ENCODE measurements at places on chromosomes 16 and 17. TPM values are rescaled to one million over a fixed set of nuclear protein-coding genes. Genes with fewer than 3 reads are reported as not detected.

OR4D1 gene
- polyA plus RNA-seq: not detected

SLC4A1 gene
- 7.9 TPM for polyA plus RNA-seq

ATAD5 gene
- 5.5 TPM for polyA plus RNA-seq

WWOX gene
- 42.3 TPM for polyA plus RNA-seq

SBK1 gene
- polyA plus RNA-seq: 17.5 TPM

DHRS11 gene
- 25.6 TPM for polyA plus RNA-seq

RNF157 gene
- 22.0 TPM for polyA plus RNA-seq

TBC1D3K gene
- not detected for polyA plus RNA-seq

TBC1D3H gene
- polyA plus RNA-seq: not detected

SMTNL2 gene
- polyA plus RNA-seq: 52.9 TPM

CTF1 gene
- polyA plus RNA-seq: 9.8 TPM

KRTAP1-5 gene
- not detected for polyA plus RNA-seq

SYCE1L gene
- 13.8 TPM for polyA plus RNA-seq

PRSS33 gene
- 0.46 TPM for polyA plus RNA-seq

ICAM2 gene
- polyA plus RNA-seq: 28.0 TPM

FLII gene
- 135 TPM for polyA plus RNA-seq

CDH11 gene
- polyA plus RNA-seq: 218 TPM

HS3ST3A1 gene
- 6.0 TPM for polyA plus RNA-seq

OR1F1 gene
- not detected for polyA plus RNA-seq

TAOK2 gene
- 56.3 TPM for polyA plus RNA-seq

CNTNAP1 gene
- 8.8 TPM for polyA plus RNA-seq

SLC12A3 gene
- 40.2 TPM for polyA plus RNA-seq

ACACA gene
- polyA plus RNA-seq: 50.1 TPM

CLEC19A gene
- polyA plus RNA-seq: 0.24 TPM

MPP3 gene
- polyA plus RNA-seq: 8.0 TPM

KRTAP9-4 gene
- not detected for polyA plus RNA-seq

ATP2A1 gene
- polyA plus RNA-seq: 3.0 TPM

CDH16 gene
- 276 TPM for polyA plus RNA-seq
